ENCODE measurements at places on chromosomes 7 and 10.
A peak's percentile ranks its signal among the peaks of the same experiment; 100 is the strongest.

- no peak for DNase-seq
These were observed 104.3 kb downstream of the KCNMA1 start for GRCh38 chr10:77533146-77533886.

DNA sequence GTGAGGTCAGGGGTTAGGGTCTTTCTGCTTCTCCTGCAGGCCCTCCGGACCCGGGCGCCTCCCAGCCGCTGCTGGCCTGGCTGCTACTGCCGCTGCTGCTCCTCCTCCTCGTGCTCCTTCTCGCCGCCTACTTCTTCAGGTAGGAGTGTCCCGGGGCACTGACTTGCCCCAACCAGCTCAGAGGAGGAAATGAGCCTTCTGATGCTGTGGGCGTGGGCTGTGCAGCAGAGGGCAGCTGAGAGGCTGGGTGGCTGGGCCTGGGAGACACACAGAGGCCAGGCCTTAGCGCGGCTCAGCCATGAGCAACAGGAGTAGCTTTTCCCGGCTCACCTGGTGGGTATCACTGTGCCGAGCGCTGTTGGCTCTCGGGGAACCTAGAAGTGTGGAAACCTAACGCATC is 78.9 kb downstream of the MKI67 start:
- DNase-seq = peak; percentile 81

- no peak for DNase-seq
These were observed 137.6 kb upstream of the HABP2 start for GRCh38 chr10:113415246-113415645.

DNA sequence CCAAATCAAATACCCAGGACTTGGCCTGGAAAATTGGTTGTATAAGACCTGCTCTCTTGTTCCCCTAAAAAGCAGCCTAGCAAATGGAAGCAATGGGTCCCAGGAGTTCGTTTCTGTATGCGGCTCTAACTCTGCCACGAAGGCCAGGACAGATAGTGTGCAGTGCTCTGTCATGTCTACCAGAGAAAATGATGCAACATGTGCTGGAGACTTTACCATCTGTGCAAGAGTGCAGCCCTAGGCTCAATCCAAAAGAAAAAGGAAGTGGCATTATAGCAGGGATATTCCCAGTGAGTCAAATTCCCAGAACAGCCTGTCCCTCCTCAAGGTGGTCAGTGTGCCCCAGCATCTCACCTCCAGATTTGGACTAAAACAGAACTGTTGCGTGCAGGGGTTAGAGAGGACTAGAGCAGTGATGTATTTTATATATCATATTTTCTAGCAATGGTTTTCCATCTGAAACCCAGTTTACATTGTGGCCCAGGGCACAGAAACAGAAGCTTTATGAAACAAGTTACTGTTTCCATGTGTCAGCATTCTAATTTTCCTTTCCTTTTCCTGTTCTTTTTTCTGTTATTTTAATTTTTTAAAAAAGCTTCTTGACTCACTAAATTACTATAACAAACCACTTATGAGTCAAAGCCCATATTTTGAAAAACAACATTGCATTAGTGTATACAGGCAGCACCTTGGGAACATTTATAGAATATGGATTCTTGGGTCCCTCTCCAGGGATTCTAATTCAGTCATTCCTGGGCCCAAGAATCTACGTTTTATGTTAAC is 311.2 kb downstream of the RNLS start:
- DNase-seq = no peak

- DNase-seq = no peak
These were observed 98.3 kb upstream of the KCNIP2 start for GRCh38 chr10:101941871-101942270.

DNA sequence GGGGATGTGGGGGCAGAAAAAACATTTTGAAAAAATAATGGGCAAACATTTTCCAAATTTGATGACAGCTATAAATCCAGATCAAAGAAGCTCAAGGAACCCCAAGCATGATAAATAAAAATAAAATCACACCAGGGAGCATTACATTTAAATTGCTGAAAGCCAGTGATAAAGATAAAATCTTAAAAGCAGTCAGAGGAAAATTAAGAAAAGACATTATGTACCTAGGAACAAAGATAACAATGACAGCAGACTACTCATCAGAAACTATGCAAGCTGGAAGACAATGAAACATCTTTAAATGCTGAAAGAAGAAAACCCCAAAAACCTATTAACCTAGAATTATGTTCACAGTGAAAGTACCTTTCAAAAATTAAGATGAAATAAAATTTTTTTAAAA is 23.3 kb downstream of the NEUROG3 start:
- no peak for DNase-seq

GRCh38 chr10:27446091-27446918 is 57.8 kb upstream of the RAB18 start:
- peak; percentile 5 for DNase-seq

DNA sequence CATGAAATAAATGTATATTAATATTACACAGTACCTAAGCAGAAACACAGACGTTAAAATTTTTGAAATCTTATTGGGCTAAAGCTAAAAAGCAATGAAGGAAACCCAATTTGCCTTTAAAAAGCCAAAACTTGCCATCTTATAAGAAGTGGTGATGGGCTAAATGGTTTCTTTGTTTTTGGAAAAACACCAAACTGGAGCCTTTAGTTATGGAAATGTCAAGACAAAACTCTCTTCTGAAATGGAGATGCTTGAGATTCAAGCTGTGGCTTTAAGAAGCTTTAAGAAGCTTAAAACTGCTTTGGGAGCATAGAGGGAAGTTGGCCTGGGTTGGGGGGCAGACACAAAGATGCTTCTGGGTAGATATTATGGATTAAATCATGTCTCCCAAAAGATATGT is 277.0 kb downstream of the GFRA1 start:
- DNase-seq = no peak

- no peak for DNase-seq
These were observed 2.0 kb downstream of the MICALL2 start for GRCh38 chr7:1457059-1457948.

DNA sequence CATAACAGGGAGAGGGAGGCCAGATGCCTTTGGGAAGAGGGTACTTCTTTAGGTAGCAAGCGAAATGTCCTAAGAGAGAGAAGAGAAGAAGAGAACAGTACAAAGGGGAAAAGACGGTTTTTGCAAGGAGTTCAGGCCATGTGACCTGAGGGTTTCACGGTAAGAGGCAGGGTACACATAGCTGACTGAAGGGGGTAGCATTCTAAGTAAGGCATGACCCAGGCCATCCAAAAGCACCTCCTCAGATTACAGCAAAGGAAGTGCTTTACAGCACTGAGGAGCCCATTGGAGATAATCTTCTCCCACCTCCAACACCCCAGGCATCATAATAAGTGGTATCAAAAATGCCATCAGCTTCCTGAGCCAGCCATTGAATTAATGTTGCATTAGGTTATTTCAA is 258.2 kb upstream of the NPY start:
- no peak for DNase-seq

GRCh38 chr10:13668126-13668525 is 81.4 kb downstream of the PRPF18 start:
- DNase-seq = no peak

- no peak for DNase-seq
These were observed 16.7 kb downstream of the MMRN2 start for GRCh38 chr10:86940677-86941076.

Measured in naive B cell (primary cell).